ENCODE measurements at places on chromosomes 3 and 15. TPM values are rescaled to one million over a fixed set of nuclear protein-coding genes. Genes with fewer than 3 reads are reported as not detected.

GRCh38 chr3:14869917-14870782 lies 51.4 kb downstream of the FGD5 start:
- no peak for DNase-seq

DNA sequence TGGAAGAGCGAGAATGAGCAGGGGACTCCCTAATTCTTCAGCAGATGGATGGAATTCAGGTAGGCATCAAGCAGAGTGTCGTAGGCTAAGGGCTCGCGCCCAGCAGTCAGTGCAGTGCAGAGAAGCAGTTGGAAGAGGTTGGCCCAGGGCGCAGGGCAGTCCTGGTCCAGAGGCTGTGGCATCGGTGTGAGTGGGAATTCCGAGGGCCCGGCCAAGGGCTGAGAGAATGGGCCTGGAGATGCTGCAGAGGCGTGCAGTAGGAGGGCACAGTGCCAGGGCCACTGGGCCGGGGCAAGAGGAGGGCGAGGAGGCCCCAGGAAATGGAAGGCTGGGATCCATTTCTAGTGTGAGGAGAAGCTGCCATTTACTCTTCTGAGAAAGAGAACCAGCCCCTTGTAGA lies 74.4 kb downstream of the AAGAB start:
- DNase-seq: no peak

- DNase-seq: no peak
Observed at GRCh38 chr3:123776071-123776782, 107.9 kb downstream of the MYLK start.

- no peak for DNase-seq
Observed at GRCh38 chr3:188506446-188506845, 352.5 kb downstream of the LPP start.

The MINDY4B gene
- not detected for total RNA-seq

The SRGAP3 gene
- total RNA-seq: 5.1 TPM
